Aorta (tissue), 5 donors: ENCODE measurements at places on chromosomes 7 and 10.

DNA sequence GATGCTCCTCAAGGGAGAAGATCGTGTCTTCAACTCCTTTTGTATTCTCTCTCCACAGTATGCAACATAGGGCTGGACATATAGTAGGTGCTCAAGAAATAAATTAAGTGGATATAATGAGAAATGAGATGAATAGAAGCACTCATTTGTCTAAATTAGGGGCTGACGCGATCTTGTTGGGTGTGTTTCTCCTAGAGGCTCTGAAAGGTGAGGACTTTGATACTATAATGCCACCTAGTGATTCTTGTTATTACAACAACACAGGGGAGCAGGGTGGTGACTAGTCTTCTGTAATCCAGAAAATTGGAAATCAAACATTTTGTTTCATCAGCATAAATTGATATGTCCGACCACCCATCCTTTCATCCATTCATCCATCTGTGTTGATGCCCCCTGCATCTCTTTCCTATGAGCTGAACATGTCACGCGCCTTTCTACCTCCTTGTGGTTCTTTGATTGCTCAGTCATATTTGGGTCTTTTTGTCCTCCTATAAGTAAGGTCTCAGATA lies 3.5 kb upstream of the CFAP58 start:
- no peak for DNase-seq

- no peak for DNase-seq
These were observed 7.7 kb upstream of the ING3 start for GRCh38 chr7:120942861-120943260.

DNA sequence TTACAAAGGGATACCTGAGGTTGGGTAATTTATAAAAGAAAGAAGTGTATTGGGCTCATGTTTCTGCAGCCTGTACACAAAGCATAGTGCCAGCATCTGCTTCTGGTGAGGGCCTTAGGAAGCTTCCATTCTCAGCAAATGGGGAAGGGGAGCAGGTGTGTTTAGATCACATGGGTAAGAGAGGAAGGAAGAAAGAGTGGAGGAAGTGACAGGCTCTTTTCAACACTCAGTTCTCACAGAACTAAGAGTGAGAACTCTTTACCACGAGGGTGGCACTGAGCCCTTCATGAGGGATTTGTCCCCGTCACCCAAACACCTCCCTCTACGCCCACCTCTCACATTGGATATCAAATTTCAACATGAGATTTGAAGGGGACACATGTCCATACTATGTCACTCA lies 506 bp upstream of the FAM170B start:
- DNase-seq: no peak

- no peak for DNase-seq
These were observed 17.3 kb downstream of the ZC3HAV1 start for GRCh38 chr7:139092090-139092796.
